CD4-positive, CD25-positive, alpha-beta regulatory T cell (primary cell): ENCODE measurements at places on chromosomes 2 and 18. TPM values are rescaled to one million over a fixed set of nuclear protein-coding genes. Genes with fewer than 3 reads are reported as not detected.

- DNase-seq = no peak
Observed at GRCh38 chr2:160940271-160940670, 220.0 kb upstream of the TANK start.

DNA sequence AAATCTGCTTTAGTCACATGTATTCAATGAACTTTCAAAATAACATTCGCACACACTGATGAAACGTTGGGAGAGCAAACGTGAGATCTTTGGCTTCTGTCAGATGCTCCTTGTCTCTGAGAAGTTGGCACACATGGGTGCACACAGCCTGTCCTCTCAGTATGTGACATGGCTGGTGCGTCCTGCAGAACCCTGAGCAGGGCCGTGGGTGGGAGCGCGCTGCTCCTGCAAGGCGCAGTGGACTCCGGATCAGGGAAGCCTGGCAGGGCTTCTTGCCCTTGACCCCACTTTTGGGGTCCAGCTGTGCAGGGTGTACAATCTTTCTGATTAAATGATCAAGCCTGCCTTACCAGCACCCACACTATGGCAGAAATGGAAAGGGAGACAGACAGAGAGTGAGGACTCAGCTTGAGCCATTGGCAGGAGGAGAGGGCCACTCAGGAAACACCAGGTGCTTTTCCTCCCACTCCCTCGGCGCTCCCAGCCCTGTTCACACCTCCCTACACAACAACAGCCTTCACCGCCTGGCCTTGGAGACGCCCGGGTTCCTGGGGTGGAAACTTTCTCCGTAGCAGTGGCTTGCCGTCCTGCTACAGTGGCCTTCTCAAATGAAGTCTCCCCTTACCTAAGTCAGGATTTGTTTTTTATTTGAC, 108.4 kb upstream of the SNTG2 start:
- no peak for DNase-seq

The NXPH2 gene
- not detected for total RNA-seq

DNA sequence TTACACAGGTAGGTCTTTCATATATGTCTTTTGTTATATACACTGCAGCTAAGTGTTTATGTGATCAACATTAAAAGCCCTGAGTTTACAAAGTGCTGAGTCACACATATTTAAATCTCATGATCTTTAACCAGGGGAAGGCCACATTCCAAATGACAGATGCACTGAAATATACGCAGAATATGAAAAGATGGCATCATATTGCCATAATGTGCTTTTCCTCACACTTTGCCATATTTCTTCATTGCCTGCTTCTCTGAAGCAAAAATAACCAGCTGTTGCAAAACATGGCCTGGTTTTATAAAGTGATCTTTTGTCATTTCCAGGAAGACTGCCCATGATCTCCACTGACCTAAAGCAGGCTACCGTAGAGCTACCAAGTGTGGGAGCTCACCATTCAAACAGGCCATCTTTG, 93.5 kb upstream of the MAPRE2 start:
- no peak for DNase-seq

- DNase-seq = peak; percentile 9
Observed at GRCh38 chr2:206688990-206689389, 29.2 kb downstream of the DYTN start.

The SRD5A2 gene
- total RNA-seq = not detected

DNA sequence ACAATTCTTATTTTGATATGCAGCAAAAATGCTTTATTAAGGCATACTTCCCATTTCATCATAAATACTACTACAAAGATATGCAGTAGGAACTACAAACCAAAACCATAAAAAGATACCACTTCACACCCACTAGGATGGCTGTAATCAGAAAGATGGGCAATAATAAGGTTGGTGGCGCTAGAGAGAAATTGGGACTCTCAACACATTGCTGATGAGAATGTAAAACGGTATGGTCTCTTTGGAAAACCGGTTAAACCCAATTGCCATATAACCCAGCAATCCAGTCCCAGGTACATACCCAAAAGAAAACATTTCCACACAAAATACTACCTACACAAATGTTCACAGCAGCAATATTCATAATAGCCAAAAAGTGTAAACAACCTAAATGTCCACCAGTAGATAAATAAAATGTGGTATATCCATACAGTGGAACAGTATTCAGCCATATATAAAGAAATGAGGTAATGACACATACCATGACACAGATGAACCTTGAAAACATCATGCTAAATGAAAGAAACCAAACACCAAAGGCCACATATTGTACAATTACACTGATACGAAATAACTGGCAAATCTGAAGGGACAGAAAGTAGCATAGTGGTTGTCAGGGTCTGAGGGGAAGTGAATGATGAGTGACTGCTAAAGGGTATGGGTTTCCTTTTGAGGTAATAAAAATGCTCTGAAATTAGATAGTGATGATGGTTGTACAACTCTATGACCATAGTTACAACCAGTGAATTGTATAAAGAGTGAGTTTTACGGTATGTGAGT, 12.7 kb downstream of the SP3 start:
- DNase-seq = no peak

The DPYSL5 gene
- not detected for total RNA-seq

The ACTG2 gene
- total RNA-seq = 0.64 TPM

The CIB4 gene
- total RNA-seq = not detected

DNA sequence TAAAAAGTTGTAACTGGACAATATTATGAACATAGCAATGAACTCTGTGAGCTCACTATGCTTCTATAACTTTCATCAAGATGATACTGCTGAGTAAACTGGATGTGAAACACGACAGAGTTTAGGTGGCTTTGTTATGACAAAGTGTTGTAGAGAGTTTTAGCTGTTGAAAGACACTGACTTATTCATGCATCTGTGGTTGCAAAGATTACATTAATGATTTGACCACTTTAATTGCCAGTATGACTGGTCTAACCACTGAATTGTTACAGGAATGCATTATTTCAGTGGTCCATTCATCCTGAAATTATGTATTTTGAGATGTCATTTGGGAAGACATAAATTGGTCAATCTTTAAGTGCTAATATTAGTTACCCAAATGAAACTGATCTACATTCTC, 117.9 kb downstream of the SPHKAP start:
- no peak for DNase-seq

The RAPH1 gene
- total RNA-seq = 2.5 TPM

DNA sequence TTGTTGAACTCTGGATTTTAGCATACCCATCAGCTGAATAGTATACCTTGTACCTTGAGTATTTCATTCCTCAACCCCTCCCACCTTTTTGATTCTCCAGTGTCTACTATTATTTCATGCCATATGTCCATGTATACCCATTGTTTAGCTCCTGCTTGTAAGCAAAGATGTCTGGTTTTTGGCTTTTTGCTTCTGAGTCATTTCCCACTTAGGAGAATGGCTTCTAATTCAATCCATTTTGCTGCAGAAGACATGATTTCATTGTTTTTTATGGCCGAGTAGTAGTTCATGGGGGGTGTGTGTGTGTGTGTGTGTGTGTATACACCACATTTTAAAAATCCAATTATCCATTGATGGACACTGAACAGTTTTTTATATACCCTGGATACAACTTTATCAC, 24.3 kb upstream of the MOCOS start:
- DNase-seq = no peak

The IL18R1 gene
- total RNA-seq = 19.9 TPM

GRCh38 chr2:127619877-127620705, 25.9 kb upstream of the GPR17 start:
- DNase-seq = no peak

The SERPINB7 gene
- total RNA-seq = not detected

DNA sequence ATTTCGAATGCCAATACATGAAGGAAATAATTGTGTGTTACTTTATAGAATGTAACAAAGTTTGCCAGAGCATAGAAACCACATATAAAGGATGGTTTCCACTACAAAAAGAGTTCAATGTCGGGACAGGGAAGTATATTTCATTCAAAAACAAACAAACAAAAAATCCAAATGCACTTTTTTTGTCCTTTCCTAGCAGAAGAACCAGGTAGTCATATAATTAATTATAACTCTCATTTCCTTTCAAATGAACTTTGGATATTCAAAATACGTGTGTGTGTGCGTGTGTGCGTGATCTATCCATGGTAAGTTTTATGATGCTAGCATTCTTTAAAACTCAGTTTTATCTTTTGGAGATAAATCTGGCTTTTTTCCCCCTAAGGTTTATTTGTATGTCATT, 8.3 kb downstream of the FN1 start:
- DNase-seq = no peak

- DNase-seq = no peak
Observed at GRCh38 chr2:158772306-158773078, 22.6 kb upstream of the DAPL1 start.

The GNAL gene
- 0.76 TPM for total RNA-seq

The C2orf72 gene
- not detected for total RNA-seq

DNA sequence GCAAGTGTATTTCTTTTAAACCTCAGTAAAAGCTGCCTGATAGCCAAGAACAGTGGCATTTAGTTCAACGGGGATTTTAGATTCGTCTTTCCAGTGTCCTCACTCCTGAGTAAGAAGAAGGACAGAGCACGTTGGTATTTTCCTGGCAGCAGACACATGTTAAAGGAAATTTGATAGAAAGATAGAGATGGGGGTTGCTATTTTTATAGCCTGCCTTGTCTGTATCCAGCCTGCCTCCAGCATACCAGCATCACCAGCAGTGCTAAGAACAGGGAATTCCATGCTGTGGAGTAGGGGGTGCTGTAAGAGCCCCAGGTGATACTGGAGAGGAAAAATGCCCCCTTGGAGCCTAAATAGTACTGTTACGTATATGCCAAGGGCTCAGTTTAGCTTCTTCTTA, 1.1 kb upstream of the SMYD1 start:
- DNase-seq = no peak

The CASP10 gene
- total RNA-seq = 15.1 TPM

The UGT1A4 gene
- not detected for total RNA-seq

The TXNL1 gene
- total RNA-seq = 39.9 TPM
